Naive thymus-derived CD4-positive, alpha-beta T cell (primary cell): ENCODE measurements at places on chromosomes 7 and 10. TPM values are rescaled to one million over a fixed set of nuclear protein-coding genes. Genes with fewer than 3 reads are reported as not detected.

GIMAP4 gene
- total RNA-seq: 409 and 413 TPM in 2 replicates

ZCWPW1 gene
- 2.0 and 4.1 TPM in 2 replicates for total RNA-seq

DHTKD1 gene
- 12.5 TPM for total RNA-seq

HABP2 gene
- not detected for total RNA-seq

MKX gene
- total RNA-seq: not detected

KIAA1549 gene
- not detected for total RNA-seq

TMEM236 gene
- total RNA-seq: 0.12 TPM

DNA sequence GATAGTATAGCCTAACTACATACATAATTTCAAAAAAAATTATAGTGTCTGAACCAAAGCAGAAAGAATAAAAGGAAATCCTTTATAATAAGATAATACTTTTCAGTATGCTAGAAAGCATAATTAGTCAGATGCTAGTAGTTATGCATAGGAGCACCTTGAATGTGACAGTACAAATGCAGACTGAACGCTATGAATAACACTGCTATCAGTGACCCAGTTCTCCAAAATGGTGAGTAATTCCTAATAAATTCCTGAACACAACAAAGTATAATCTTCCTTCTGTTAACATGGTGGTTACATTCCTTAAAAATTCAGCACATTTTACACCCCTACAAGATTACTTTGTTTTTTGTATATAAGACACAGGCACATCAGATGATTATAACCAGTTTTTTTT lies 1.2 kb upstream of the CHPF2 start:
- DNase-seq: no peak

DNA sequence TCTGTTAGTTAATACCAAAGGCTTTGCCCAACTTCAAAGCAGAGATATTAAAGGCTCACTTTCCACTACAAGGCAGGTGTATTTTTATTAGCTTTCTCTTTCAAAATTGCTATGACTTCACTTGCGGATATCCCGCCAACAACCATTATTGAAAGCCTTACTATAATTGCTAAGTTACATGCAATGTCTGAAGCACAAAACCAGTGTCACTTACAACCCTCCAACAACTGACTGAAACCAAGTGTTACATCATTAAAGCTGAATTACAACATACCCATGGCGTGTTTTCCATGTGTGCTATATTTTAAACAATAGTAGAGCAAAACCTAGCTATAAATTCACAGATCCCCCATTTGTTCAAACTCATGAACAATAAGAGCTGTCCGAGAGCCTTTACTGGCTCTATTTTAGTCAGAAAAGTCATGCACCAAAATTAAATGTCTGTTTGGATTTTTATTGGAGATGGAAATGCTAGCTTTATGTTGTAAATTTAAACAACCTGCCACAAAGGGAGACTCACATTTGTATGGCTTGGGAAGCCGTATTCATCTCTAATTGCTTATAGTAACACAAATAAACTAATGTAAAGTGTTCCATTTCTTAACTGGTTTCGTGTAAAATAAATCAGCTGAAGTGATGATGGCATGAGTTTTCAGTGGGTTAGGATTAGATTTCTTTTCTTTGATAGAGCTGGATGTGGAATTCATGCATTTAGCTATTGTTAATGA lies 227.1 kb downstream of the AGMO start:
- no peak for DNase-seq

- DNase-seq: no peak
These were observed 43.7 kb upstream of the NCAPG2 start for GRCh38 chr7:158748335-158748734.

DNA sequence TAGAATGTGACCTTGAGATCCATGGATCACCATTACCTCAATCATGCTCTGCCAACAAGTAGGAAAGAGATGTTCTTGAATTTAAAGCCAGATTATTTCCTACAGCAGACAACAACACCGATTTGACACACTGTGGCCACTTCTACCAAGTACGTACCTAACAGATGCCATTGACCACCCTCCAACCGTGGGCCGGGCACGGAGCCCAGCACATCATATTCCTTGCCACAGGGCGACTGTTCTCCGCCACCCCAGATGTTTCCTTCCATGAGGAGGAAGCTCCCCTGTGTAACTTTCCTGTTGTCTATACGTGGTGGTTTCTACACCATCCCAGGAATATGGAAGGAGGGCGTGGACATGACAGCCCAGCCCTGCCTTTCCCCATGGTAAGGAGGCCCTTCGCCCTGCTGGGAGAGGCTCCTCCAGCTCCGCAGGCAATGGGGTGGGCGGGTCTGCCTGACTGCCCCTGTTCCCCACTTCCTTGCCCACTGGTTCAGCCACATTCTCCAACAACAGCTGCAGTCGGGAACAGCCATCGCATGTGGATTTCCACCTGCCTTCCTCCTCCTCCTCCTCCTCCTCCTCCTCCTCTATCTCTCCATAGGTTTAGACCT lies 7.2 kb downstream of the CHST15 start:
- DNase-seq: no peak

DNA sequence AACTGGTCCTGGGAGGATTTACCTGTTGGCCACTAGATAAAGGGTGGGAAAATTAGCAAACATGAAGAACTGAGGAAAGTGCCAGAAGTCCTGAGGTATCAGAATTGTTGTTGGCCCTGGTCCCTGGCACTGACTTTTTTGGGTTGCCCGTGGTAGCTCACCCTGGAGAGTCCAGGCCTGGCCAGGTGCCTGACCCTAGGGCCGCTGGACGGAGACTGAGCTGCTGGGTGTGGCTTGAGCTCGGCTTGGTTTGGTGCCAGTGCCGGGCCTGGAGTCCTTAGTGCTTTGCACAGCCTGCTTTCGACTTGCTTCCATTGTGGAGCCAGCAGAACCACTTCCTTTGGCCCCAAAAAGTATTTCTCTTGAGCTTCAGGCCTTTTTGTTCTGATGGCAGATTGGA lies 12.9 kb downstream of the MDH2 start:
- DNase-seq: no peak

DNA sequence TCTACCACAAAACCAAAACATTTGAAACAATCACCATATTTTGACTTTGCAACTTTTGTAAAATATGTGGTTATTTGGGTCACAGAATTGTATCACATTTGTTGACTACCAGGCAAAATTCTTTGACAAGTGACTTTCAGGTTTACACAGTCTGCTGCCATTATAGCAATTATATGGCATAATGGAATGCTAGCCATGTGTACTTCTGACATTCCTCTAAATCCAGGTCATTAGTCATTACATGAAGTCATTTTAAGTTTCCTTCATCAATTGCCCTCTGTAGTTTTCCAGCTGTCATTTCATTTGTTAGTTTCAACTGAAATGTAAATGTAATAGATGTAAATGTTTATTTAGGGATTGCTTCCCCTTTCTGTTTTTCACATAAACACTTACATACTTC lies 137.5 kb downstream of the IMMP2L start:
- no peak for DNase-seq

GRCh38 chr7:36620166-36620708 lies 104.1 kb downstream of the AOAH start:
- no peak for DNase-seq

- no peak for DNase-seq
These were observed 35.0 kb downstream of the VIPR2 start for GRCh38 chr7:159109653-159110035.

- peak; percentile 34 for DNase-seq
These were observed 718 bp upstream of the CTBP2 start for GRCh38 chr10:125160856-125161706.

DNA sequence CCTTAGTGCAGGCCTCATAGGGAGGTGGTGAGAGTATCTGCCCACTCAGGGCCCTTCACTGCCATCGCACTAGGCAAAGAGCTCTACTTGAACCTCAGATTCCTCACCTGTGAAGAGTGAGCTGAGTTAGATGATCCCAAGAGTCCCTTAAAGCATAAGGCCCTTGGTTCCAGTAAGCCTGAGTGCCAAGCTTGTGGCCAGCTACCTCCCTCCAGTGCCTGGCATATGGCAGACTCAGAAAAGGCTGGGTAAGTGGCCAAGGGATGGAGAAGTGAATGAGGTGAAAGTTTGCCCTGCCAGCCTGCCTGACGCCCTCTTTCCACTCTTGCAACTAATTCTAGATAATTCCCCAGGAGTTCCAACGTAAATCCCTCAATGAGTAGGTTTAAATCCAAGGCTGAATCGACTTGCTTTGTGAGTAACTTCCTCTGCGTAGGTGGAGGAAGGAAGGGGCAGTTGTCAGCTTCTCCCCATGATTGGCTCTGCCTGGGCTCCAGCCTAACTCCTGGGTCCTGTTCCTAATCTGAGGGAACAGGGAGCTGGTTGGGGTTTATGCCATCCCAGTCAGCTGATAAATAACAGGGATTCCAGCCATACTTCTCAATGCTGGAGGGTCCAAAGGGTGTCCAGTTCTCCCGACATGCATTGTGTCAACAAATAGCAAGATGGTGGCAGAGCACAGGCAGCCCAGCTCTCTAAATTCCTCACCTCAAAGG lies 14.2 kb downstream of the DUSP5 start:
- no peak for DNase-seq

DNA sequence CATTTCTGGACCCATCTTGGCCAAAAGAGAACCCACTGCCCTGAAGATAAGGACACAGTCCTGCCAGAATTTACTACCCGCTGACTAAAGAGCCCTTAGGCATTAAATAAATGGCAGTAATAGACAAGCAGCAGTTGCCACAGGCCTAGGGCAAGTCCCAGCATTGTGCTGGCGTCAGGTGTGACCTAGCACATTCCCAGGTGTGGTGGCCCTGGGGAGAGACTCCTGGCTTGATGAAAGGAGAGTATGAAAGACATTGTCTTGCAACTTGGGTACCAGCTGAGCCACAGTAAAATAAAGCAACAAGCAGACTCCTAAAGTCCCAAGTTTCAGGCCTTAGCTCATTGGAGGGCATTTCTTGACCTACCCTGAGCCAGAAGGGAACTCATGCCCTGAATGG lies 715.7 kb upstream of the SORCS1 start:
- no peak for DNase-seq

DNA sequence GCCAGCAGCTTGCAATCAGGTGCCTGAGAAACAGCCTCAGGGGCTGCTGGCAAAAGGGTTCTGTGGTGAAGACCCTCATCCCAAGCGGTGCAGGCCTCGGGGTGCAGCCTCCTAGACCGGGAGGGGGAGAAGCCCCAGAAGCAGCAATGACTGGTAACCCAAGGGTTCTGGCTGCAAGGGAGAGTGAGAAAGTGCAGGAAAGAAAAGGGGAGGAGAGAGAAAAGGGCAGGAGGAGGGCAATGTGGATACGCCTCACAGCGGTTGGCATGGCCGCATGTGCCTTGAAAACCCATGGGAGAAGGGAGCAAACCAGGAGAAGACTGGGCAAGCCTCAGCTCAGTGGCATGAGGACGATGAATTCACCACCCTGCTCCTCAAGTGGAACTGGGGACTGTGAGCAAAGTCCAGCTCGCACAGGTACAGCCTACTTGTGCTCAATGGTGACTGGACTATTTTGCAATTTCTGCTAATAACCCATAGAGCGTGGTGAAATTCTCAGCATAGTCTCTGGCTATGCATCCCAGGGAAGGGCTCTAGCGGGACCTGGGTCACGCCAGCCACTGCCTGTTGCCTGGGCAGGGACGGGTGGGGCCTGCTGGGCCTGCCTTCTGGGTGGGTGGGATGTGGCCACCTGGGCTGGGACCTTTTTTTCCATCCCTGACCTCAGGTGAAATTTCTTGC lies 6.2 kb downstream of the CLRN3 start:
- no peak for DNase-seq

DNA sequence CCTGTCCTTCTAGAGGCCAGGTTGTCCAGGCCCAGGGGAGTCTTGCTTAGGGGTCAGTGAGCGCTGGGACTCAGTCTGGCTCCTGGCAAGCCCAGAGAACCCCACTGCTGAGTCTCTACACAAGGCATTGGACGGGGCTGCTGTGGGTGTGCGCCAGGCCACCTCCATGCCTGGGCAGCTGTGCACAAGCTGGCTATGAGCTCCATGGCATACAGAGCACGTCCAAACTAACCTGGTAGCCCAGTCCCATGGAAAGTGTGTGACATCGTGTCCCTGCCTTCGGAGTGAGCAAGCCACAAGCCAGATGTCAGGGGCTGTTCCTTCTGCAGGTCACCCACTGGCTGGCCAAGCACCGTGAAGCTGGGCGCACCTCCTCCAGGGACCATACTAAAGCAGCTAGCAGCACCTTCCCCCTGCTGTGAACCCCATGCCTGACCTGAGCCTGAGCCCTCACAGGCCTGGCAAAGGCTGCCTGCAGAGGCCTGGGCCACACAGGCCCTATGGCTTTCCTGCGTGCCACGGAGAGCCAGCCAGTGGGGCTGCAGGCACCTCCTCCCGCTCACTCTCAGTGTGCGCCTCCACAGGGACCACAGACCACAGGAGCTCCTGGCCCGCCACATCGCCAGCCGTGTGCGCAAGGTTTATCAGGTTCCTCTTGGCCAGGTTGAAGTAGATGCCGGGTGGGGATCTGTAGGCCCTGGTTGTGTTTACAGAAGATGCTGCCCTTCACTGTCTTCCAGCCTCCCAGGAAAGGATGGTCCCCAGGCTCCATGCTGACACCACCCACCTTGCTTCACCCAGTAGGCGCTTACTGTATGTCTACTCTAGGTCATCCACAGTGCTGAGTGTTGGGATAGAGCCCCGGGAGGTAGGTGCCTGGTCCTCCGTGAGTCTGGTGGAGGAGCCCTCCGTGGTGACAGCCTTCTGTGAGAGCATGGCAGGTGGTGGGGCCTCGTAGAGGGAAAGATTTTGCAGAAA lies 219.7 kb downstream of the EBF3 start:
- no peak for DNase-seq

DNA sequence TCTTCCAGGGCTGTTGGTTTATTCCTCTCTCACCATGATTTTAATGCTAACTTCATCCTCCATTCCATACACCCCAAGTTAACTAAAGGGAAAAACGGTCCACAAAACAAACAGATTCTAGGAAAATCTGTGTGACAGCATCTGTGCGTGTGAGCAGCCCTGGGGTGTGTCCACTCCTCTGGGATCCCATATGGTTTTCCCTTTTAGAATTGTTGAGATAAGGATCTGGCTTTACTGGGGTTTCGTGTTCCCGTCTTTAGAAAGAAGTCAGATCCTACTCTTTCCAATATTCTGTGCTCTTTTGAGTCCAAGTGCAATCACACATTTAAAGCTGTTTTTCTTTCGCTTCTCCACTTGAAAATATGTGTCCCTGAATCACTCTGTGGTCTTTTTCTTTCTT lies 257.1 kb downstream of the KLF6 start:
- DNase-seq: no peak

- no peak for DNase-seq
These were observed 18.4 kb downstream of the GNA12 start for GRCh38 chr7:2825559-2826227.

DNA sequence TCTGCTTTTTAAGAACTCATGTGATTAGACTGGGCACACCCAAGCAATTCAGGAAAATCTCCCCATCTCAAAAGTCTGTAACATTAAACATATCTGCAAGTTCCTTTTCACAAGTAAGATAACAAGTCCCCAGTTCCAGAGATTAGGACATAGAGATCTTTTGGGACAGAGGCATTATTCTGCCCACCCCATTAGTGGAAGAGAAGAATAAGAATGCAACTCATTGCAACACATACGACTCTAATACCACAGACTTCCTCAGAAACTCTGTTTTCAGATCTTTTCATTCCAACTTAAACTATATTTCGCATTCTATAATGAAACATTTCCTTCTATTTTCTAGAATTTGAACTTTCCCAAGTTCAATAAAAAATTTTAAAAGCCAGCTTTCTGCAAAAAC lies 137.7 kb downstream of the SEMA3C start:
- DNase-seq: no peak
